Fibroblast of skin of left biceps (primary cell): ENCODE measurements at places on chromosomes 7 and 10.

GRCh38 chr10:29849126-29849833, 210.1 kb downstream of the JCAD start:
- DNase-seq, result peak; percentile 47

DNA sequence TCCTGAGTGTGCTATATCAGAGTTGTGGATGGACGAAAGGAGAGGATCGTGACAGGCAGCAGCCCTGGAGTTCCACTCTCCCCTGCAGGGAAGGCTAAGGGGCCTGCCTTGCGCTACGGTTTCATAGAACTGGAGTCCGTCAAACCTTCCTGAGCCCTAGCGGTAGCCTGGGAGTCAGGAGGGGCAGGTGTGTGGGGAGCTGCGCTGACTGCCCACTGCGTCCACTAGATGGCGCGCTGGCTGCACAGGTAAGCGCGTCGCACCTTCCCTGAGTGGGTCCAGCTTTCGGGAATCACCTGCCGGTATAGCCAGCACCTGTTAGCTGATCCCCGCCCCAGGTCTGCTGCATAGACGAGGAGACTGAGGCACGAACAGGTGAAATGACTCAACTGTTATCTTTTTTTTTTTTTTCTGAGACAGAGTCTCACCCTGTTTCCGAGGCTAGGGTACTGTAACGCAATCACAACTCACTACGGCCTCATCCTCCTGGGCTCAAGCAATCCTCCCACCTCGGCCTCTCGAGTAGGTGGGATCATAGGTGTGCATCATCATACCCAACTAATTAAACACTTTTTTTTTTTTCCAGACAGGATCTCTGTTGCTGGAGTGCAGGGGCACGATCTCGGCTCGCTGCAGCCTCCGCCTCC, 20.2 kb upstream of the BAIAP2L1 start:
- no peak for DNase-seq

DNA sequence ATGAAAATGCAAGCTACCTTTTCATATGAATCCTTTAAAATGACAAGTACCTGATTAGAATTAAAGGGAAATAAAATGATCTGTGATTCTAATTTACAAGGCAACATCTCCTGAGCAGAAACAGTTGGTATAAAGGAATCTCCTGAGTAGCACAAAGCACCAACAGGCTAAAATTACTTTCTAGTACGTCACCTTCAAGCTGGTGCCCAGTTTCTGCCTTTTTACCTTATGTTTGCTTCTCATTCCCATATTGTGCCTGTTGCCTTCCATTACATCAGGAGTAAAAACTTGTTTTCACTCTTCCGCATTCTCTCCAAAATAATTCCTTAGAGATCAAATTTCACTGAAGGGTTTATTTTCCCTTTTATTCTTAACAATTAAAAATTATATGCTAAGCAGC, 587.1 kb upstream of the KCND2 start:
- no peak for DNase-seq

DNA sequence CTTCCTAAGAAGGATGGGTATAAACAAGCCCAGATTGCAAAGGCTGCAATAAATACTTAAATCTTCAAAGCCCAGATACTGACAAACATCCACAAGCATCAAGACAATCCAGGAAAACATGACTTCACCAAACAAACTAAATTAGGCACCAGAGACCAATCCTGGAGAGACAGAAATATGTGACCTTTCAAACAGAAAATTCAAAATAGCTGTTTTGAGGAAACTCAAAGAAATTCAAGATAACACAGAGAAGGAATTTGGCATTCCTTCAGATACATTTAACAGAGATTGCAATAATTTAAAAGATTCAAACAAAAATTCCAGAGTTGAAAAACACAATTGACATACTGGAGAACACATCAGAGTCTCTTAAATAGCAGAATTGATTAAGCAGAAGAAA, 23.0 kb downstream of the GSDME start:
- no peak for DNase-seq

GRCh38 chr7:50644586-50644985, 79.4 kb upstream of the DDC start:
- no peak for DNase-seq

DNA sequence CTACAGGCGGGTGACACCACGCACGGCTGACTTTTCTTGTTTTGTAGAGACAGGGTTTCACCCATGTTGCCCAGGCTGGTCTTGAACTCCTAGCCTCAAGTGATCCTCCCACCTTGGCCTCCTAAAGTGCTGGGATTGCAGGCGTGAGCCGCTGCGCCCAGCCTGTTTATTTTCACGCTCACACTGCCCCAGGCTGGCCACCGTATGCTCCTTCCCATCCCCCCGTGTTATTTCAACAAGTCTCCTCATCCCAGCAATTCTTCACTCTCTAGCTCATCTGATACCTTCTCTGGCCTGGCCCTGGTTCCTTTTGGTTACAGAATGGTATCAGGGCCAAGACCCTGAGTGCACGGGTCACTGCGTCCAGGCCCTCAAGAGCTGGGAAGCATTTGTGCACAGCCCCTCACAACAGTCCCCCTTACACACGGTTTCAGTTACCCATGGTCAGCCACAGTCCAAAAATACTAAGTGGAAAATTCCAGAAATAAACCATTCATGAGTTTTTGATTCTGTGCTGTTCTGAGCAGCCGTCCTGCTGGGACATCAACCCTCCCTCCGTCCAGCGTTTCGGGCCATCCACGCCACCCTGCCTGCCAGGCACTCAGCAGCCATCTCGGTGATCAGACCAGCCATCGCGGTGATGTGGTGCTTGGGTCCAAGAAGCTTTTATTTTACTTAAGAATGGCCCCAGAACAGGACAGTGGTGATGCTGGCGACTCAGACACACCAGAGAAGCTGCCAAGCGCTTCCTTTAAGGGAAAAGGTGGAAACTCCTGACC, 8.9 kb downstream of the COX19 start:
- DNase-seq, result no peak

DNA sequence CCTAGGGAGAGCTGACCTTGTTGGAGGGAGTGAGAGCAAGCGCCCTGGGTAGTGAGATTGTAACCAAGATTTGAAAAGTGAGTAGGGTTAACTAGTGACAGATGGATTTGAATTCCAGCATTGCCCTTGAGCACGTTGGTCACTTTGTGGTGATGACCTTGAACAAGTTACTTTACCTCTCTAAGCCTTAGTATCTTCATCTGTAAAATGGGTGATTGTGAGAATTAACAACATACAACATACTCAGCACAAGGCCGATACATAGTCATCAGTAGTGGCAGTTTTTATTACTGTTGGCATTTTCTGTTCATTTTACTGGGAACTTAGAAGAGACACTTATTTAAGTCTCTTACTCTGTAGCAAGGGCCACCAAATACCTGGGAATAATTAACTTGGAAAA, 25.5 kb downstream of the SNX10 start:
- DNase-seq, result no peak

DNA sequence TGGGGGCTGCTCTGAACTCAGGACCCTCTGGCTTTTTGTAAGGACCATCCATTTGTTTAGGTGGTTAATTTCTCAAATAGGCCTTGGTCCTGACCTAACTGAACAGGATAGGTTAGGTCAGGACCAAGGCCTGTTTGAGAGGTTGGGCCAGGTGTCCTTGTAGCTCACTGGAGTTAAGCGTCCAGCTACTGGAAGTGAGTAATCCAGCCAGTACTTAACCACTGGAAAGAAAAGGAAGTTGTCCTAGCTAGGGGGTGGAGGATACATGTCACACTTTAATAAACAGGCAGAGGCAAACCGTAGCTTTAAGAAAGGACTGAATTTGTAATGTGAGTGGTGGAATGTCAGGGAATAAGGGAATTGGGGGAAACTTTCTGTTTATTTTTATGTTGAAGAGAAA, 96.0 kb downstream of the GPR85 start:
- no peak for DNase-seq

DNA sequence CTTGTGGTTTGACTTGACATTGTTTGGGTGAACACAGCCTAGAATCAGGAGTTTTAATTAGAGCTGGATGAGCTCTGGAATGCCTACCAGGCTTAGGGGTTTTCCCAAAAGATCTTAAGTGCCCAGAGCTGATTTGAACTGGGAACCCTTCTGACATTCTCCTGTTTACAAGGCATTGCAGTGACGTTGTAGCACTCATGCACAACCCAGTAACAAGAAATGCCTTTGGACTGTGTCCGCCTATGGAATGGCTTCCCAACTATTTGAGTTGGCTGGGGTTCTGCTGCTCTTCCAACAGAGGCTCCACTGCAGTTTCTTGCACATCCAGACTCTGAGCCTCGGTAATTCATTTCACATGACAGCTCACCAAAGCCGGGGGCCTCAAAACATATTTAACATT, 76.7 kb upstream of the MKX start:
- DNase-seq, result peak; percentile 54

DNA sequence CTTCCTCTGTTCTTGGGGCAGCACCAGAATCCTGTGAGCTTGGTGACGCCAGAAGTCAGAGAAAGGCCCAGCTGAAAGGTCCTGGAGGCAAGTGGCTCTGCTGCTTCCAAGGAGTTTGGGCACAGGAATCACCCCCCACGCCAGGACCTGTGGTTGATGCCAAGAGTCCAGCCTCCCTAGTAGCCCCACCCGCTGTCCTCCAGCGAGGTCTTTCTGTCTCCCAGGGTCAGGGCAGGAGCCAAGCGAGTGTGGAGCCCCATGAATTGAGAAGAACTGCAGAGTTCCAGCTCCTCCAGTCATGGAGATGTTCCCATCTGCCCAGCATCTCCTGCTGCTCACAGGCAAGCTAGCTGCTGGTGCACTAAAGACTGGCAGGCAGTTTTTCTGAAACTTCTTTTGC, 631.7 kb upstream of the MGMT start:
- DNase-seq, result no peak

DNA sequence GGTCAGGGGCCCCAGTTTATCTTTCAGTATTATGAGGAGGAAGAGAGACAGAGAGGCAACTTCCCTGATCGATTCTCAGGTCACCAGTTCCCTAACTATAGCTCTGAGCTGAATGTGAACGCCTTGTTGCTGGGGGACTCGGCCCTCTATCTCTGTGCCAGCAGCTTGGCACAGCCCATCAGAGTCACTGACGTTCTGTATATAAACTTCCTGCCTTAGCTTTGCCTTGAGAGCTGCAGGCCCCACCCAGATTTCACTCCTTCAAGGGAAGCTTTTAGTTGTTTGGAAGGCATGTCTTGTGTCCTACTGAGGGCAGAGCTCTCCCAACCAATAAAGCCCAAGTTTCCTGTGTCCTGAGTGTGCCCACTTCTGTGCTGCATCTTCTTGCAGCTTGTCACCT, 242.5 kb upstream of the PRSS58 start:
- DNase-seq, result no peak

- no peak for DNase-seq
Observed at GRCh38 chr7:116698930-116699721, 27.1 kb downstream of the MET start.

- DNase-seq, result peak; percentile 76
Observed at GRCh38 chr7:133853706-133854276, 273.3 kb upstream of the LRGUK start.
